Natural killer cell (primary cell): ENCODE measurements at places on chromosomes 1 and 21. TPM values are rescaled to one million over a fixed set of nuclear protein-coding genes. Genes with fewer than 3 reads are reported as not detected.

Gene AMY1C
- total RNA-seq, result not detected

DNA sequence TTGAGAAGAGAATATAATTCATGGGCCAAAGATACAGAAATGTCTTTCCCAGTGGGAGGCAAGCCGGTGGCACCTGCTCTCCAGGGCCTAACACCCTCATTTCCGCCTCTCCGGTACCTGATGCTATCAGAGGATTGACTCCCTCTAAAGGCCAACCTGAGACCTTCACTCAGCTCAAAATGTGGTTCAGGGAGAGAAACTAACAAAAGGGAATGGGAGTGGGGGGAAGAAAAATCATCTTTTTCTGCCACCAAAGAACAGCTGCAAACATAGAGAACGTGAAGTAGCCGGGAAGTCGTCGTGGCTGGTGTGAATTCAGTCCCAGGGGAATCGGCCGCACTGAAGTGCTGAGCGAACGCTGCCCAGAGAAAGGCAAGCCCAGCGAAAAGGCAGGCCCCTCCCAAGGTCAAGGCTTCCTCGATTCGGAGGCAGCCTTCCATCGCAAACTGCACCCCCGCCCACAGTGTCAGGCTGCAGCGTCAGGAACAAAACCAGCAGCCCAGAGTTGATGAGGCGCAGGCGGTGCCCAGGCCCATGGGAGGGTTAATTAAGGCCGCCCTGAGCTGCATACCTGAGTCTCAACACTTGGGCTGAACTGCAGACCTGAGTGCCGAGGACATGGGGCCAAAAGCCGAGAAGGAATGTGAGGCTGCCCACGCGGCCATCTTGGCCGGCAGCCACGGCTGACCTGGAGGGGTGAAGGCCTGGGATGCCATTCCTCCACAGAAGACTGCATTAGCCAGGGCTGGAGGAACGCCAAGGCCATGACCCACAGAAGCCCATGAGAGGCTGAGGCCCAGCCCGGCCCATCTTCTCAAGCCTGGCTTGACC is 160.2 kb downstream of the PSMG1 start:
- peaks cover 11% of the 10 kb centered on the region for H3K4me1 ChIP-seq
- no peaks in the 10 kb centered on the region for H3K27me3 ChIP-seq
- H3K36me3 ChIP-seq, result no peaks in the 10 kb centered on the region
- no peak overlapping the region for H3K27ac ChIP-seq

- H3K36me3 ChIP-seq, result no peaks in the 10 kb centered on the region
- no peak overlapping the region for H3K27ac ChIP-seq
- H3K27me3 ChIP-seq, result peaks cover 8% of the 10 kb centered on the region
Observed at GRCh38 chr1:17540255-17541001, 930 bp downstream of the ARHGEF10L start.

DNA sequence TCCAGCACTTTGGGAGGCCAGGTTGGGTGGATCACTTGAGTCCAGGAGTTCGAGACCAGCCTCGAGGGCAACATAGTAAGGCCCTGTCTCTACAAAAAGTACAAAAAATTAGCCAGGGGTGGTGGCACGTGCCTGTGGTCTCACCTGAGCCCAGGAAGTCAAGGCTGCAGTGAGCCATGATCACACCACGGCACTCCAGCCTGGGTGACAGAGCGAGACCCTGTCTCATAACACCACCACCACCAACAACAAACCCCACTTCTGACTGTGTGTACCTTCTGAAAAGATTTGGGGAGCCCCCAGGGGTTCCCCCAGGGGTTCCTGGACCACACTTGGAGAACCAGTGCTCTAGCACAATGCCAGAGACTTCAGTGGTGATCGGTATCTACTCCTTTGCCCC is 29.9 kb downstream of the NUAK2 start:
- H3K27me3 ChIP-seq, result no peaks in the 10 kb centered on the region
- peaks cover 76% of the 10 kb centered on the region for H3K4me1 ChIP-seq
- H3K27ac ChIP-seq, result peak overlapping the region; percentile 41
- no peaks in the 10 kb centered on the region for H3K36me3 ChIP-seq
- DNase-seq, result no peak
- H3K4me3 ChIP-seq, result no peak overlapping the region

- no peak overlapping the region for H3K27ac ChIP-seq
- DNase-seq, result no peak
- peaks cover 22% of the 10 kb centered on the region for H3K4me1 ChIP-seq
- no peaks in the 10 kb centered on the region for H3K27me3 ChIP-seq
- no peaks in the 10 kb centered on the region for H3K36me3 ChIP-seq
Observed at GRCh38 chr1:236002572-236002971, 62.3 kb downstream of the NID1 start.

DNA sequence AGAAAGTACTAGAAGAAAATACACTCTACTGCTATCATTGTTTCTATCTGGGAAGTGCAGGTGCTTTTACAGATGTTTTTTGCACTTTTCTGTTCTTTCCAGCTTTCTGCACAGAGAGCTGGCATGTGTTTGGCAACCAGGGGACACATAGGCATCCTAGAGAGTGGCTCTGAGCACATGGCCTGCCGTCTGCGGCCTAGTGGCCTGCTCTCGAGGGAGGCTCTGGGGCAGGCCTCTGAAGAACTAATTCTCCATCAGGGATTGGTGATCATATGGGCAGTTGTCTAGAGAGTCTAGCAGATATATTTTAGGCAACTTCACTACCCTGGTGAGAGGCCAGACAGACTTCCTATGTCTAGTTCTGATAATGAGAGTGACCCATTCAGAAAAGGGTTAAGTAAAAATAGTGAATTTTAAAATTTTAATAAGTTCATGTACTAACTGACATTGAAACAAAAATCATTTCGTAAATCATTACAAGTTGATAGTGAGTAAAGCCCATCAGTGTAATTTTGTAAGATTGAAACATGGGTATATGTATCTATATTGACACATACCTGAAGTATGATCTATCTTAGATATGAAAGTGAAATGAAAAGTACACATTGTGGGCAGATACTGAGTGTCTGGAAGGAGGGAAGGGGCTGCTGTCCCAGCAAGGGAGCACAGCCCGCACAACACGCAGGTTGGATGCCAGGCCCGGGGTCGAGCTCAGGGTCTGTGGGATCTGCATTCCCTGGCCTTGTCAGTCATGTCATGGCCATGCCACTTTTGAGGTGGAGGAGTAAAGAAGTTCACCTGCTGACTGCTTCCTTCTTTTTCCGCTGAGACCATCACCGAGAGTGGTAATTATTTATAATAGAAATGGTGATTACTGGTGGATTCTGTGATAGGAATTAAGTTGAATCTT is 79.8 kb downstream of the PCBP3 start:
- H3K4me1 ChIP-seq, result no peaks in the 10 kb centered on the region
- DNase-seq, result no peak
- no peaks in the 10 kb centered on the region for H3K27me3 ChIP-seq
- no peak overlapping the region for H3K4me3 ChIP-seq
- no peak overlapping the region for H3K27ac ChIP-seq

DNA sequence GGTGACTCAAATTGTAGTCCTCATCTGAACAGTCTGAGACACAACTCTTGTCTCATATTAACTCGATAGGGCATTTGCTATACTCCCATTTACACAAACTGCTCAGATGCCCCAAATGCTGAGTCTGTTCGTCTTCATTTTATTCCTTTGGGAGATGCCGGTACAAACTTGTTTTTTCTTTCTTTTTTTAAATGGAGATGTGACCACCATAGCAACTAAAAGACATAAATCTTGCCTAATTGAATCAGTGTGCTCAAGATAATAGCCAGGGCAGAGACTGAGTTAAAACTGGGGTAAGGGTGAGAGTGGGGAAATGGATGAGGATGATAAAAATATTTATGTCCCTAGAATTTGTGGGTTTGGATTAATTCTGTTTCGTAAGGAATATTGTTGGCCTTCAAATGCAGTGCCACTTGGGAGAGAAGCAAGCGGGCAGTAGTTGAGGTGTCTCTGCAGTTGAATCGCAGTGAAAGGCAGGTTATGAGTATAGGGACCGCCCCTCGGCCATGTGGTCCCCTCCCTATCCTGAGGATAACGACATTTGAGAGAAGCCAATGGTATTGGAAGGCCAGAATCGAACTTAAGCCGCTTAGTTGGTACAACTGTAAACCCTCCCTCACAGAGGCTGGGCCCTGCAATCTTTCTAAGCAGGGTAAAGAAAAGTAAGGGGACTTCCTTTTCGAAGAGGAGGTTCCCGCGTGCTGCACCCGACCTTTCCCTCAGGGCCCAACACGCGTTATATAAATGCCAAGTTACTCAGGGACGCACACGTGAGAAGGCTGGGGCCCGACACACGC is 859 bp upstream of the LRRC8B start:
- peaks cover 14% of the 10 kb centered on the region for H3K4me1 ChIP-seq
- H3K4me3 ChIP-seq, result peak overlapping the region; percentile 86
- peak overlapping the region; percentile 93 for H3K27ac ChIP-seq
- H3K27me3 ChIP-seq, result no peaks in the 10 kb centered on the region
- no peaks in the 10 kb centered on the region for H3K36me3 ChIP-seq
- no peak for DNase-seq

DNA sequence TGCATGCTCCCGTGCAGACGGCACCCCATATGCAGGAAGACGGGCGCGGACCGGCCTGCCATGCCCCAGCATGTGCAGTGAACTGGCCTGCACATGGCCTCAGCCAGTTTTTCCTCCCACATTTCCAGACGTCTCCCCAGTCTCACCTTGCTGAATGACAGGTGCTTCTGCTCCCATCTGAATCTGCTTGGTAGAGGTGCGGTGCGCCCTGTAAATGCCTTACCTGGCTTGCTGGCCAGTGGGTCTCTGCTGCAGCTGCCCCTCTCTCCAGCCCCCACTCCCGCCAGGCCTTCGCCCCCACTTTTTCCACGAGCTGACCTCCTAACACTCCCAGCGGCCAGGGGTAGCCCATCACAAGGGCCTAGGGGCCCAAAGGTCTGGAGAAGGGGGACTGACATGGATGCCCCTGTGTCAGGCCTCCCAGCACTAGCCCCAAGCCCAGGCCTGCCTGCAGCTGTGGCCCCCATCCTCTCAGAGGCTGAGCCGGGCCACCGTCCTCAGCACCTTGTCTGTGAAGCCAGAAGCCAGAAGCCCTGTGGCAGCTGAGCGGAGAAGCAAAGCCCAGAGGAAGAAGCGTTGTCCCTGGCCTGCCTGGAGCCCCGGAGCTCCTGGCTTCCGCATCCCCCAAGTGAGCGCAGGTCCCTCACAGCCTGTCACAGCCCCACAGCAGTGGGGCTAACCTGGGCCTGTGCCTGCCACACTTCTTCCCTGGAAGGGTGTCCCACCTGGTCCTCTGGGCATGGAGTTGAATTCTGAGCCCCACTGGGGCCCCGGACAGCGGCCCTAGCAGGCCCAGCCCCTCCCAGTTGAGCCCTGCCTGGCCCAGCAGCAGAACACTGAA is 3.7 kb upstream of the SLC19A1 start:
- no peaks in the 10 kb centered on the region for H3K36me3 ChIP-seq
- no peaks in the 10 kb centered on the region for H3K27me3 ChIP-seq
- DNase-seq, result no peak
- H3K27ac ChIP-seq, result no peak overlapping the region
- H3K4me1 ChIP-seq, result peaks cover 32% of the 10 kb centered on the region
- H3K4me3 ChIP-seq, result no peak overlapping the region
